ENCODE measurements at places on chromosomes 12 and 14.

GRCh38 chr12:6430124-6430989 is 14.4 kb upstream of the CD27 start:
- no peak for DNase-seq

- no peak for DNase-seq
Measured at GRCh38 chr12:130482448-130482847, 144.8 kb downstream of the PIWIL1 start.

DNA sequence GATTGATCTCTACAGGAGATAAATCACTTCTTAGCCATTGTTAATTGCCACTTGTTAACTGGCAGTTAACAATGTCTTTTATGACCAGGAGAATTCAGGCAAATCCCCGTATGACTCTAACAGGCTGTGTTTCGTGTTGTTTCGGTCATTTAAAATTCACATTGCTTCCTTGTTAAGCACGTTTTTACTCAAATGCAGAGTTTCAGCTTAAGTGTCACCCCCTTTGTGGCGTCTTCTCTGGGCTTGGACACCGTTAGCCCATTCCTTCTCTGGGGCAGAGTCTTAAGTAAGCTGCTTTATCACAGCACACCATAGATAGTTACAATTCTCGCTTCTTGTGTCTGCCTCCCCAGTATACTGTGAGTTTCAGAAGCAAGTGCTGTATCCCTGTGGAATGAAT is 205.4 kb downstream of the EPS8 start:
- DNase-seq, result no peak

GRCh38 chr14:51873221-51873893 is 12.9 kb downstream of the GNG2 start:
- DNase-seq, result no peak

GRCh38 chr12:111122458-111122878 is 202.1 kb upstream of the MYL2 start:
- no peak for DNase-seq

GRCh38 chr14:67068251-67068650 is 121.0 kb upstream of the GARIN2 start:
- no peak for DNase-seq

DNA sequence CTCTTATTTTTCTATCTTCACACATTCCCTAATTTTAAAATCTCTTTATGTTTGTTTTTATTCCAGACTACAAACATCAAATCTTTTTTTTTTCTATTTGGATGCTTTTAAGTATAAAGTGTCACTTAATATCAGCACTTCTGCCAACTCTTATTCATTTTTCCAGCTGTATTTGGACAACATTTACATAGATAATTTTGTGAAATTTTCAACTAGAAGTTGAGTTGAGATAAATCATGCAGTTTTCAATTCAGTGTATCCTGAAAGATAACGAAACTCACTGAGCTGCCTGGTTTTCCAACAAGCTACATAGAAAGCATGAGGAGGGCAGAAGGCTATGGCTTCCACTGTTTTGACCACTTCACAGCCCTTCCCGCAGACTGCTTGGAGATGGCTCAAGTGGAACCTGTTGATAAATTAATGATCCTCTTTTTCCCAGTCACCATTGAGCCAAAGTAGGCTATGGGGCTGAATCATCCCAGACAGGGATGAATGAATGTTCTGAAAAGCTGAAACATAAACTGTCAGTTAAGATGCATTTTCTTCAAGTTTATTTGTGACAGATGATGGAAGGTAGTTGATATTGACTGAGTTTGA is 213.9 kb downstream of the RAD51B start:
- no peak for DNase-seq
